CD4-positive, alpha-beta T cell treated with Interleukin-2 at 100 ng/mL for 4 hours (primary cell): ENCODE measurements at places on chromosomes 6 and 20.

DNA sequence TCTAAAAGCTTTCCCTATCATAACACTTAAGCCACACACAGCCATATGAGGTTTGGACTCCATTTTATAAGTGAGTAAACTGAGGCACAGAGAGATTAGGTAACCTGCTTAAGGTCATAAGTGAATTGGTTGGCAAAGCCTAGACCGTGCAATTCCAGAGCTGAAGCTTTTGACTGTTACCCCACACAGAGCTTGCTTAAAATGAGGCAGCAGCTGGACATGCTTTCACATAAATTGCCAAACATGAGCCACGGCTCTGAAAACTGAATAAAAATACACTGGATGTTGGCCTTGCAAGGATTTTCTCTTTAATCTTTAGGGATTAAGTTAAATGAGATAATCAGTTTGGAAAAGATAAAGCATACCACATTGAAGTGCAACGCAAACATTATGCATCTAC lies 2.5 kb downstream of the RIPOR2 start:
- no peak for DNase-seq

GRCh38 chr6:84892671-84893070 lies 128.3 kb upstream of the TBX18 start:
- DNase-seq = no peak

DNA sequence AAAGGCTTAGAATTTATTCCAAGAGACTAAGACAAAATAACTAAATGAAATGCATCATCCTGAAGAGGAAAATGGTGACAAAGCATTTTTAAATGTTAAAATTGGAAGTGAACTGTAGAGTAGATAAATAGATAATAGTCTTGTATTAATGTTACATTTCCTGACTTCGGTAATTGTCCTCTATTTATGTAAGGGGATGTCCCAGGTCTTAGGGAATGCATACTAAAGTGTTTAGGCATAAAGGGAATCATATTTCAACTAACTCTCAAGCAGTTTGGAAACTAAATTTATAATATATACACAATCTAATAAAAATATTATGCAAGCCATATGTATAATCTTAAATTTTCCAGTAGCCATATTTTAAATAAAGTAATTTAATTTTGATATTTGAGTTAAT lies 159.3 kb downstream of the WDR27 start:
- DNase-seq = no peak

DNA sequence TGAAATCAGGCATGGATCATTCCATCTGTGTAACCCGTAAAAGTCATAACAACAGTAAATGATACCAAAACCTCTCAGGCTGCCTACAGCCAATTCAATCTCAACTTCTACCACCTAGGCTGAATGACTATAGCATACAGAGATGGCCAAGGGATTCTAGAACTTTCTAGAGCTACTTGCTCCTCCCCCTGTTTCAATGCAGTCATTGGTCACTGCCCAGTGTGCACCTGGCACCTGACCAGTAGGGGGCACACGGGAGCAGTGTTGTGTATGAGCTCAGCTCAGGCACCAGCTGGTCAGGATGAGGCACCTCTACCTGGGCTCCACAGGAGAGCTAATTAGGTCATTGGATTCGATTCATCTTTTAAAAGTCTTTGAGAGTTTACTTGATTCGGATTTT lies 86.2 kb downstream of the PLEKHG1 start:
- peak; percentile 43 for DNase-seq

GRCh38 chr6:53523511-53524454 lies 21.1 kb downstream of the GCLC start:
- DNase-seq = no peak

DNA sequence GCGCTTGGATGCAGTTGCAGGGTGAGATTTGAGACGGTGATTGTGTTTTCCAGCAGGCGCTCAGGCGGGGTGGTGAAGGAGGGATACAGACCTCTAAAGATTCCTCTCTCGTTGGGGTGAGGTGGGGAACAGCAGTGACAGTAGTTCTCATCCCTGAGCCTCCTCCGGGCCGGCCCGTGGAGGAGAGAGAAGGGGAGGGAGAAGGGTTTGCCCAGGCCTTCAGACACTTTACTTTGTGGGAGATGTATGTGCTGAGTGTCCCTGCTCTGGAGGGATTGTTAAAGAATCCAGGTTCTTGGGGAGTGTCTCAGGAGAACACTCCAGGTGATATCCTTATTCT lies 41.0 kb downstream of the PSMB9 start:
- no peak for DNase-seq

- DNase-seq = peak; percentile 88
Observed at GRCh38 chr6:159098636-159099106, 53.9 kb upstream of the TAGAP start.

DNA sequence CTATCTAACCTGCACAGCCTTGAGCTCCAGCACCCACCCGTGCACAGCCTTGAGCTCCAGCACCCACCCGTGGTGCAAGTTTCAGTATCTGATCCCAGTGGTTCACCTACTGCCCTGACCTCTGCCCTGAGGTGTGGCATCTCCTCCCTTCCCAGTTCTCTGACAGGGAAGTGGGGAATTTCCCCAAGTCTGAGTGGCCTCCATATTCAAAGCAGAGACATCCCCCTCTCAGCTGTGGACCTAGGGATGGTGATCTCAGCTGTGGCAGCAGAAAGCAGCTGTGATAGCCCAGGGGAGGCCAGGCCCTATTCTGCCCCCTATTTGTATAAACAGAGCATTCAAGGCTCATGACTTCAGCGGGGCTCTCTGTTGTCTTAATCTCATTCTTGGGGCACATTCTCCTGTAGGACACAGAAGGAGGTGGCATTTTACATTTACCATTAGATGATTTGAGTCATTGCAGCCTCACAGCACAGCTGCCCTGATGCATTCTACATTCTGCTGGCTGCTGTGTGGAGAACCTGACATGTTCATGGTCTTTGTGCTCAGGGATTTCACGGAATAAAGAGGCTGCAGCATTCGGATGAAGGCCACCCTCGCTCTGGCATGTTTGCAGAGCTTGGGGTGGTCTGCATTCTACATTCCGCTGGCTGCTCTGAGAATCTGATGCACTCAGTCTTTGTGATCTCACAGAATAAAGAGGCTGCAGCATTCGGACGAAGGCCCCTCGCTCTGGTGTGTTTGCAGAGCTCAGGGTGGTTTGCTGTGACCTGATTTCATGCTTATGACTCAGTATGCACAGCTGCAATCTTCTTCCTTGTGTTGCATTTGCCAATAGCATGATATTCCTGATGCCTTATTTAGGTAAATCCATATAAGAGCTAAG lies 16.9 kb downstream of the GPR31 start:
- DNase-seq = no peak

DNA sequence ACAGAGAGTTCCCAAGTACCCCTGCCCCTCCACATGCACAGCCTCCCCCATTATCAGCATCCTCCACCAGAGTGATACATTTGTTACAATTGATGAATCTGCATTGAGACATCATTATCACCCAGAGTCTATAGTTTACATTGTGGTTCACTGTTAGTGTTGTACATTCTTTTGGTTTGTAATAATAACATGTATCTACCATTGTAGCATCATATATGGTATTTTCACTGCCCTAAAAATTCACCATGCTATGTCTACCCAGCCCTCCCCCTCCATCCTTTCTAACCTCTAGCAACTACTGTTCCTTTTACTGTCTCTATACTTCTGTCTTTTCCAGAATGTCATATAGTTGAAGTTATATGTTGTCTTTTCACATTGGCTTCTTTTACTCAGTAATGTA lies 273.9 kb upstream of the RNF217 start:
- no peak for DNase-seq

DNA sequence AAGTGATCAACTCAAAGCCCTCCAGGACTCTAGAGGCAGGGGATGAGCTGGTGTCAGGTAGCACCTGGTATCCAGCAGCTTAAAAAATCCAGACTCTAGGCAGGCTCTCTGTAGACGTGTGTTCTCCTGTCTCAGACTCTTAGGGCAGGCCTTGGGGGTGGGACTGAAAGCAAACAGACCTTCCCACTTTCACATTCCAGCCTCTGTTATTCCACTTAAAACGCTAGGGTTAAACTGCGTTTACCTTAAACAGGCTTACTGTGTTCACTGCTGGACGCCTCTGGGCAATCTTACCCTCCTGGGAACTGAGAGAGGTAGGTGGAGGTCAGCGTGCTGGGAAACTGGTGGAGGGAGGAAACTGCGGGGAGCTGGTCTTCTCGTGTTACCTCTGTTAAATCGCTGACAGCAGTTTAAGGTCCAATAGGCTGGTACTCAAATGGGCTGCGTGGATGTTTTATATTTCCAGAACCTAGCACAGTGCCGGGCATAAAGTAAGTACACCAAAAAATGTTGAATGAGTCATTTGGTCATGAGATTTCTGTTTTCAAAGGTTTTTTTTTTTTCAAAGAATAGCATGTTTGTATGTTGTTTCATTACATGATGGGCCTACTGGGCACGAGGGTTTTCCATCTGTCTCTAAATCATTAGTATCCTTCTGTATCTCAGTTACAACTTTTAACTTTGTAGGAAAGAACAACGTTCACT lies at the start of gene GCNT2:
Gene GCNT2, plus strand, starts transcription at position 248 of the 705 bp plus-strand sequence. CDS start 7,561 bp downstream, outside the sequence.
- DNase-seq = no peak

- no peak for DNase-seq
Observed at GRCh38 chr20:11411765-11412164, 505.9 kb upstream of the BTBD3 start.

- DNase-seq = no peak
Observed at GRCh38 chr6:72683797-72684196, 61.9 kb downstream of the KCNQ5 start.

DNA sequence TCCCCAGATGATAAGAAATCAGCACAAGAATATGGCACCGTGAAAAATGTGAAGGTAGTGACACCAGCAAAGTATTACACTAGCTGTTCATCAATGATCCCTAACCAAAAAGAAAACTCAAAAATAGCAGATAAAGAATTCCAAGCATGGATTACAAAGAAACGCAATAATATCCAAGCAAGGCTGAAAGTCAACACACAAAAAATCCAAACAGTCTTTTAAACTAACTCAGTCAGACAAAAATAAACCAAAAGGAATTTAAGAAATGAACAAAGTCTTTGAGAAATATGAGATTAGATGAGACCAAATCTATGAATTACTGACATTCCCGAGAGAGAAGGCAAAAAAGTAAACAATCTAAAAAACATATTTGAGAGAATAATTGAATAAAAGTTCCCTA lies 976.1 kb upstream of the MAP3K7 start:
- DNase-seq = no peak

DNA sequence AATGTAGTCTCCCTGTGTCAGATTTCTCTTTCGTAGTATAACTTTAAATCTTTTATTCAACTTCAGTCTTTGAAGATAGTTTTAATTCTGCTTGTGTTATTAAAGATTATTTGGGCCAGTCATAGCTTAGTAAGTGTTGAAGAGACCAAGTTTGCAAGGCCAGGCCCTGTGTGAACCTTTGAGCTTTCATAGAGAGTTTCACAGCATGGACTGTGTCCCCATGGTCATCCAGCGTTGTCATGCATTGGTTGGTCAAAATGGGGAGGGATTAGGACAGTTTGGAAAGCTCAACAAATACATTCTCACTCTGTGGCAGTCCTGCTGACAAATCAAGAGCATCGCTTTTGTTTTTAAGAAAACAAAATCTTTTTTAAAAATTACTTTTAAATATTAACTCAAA lies 74.6 kb upstream of the FAM83B start:
- no peak for DNase-seq

DNA sequence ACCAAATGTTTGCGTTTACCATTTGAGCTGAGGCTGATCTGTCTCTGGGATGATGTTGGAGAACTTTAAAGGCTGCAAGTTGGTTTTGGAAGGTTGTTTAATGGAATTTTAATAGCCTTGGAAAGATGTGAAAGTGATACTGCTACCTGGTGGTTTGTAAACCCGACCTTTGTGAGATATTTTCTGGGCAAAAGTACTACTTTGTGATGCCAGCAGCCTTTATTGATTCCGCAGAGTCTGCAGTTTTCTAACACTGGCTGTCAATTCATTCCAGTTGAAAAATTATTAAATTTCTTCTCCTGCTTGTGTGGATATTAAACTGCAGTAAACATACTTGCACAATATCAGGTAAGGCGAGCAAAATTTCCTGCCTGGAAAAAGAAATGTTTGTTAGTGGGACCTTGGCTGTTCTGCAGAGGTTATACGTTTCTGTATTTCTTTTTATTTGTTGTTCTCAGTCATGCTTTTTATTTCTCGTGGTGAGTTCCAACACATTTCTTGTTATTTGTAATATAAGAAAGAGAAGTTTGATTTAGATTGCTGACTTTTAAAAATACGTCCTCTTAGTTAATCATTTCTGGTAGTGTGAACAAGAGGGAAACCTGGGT lies 322.5 kb downstream of the CDKAL1 start:
- no peak for DNase-seq

GRCh38 chr6:1612974-1613306 lies 3.2 kb downstream of the FOXC1 start:
- no peak for DNase-seq

DNA sequence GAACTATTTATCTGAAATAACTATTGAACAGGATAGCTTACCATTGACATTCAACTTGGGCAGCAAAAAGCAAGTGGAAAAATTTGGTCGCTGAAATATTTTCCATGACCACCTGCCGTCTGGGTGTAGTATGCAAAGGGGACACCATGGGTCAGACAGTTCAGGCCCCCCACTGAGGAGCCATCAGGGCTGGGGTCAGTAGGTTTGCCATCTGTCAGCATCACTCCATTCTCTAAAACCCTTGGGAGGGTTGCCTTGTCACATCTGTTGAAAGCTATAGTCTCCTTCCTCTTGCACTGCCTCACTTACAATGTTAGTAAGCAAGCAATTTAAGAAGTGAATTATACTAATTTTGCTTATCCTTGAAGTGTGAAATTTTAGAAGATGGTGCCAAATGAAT lies 44.9 kb downstream of the NRN1 start:
- DNase-seq = no peak

DNA sequence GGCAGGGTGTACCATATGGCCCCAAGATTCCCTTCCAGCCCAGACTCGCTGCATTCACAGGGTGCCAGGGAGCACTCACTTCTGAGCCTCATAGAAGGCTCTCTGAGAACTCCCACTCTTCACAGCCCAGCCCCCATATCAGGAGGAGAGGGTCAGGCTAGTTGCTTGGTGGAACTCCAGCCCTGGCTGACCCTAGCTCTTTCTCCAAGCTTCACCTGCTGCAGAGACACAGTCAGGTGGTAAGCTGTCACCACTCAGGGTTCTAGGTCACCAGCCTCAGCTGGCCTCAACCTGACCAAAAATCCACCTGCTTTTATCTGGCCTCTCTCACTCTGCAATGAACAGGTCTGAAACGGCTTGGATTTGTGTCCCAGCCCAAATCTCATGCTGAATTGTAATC lies 162.7 kb upstream of the MLN start:
- DNase-seq = no peak

GRCh38 chr6:166417285-166417691 lies 34.5 kb upstream of the MPC1 start:
- peak; percentile 76 for DNase-seq

DNA sequence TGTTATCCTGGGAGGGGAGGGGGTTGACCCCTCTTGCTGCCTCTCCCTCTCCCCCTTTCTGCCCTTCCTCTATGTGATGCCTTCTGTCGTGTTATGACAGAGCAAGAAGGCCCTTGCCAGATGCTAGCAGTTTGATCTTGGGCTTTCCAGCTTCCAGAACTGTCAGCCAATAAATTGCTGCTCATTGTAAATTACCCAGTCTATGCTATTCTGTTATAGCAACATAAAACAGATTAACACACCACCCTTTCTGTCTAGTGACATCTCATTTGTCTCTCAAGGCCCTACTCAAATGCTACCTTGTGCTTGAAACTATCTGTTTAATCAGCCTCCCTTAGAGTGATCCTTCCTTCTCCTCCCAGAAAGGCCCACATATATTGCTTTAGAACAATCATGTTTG lies 16.4 kb upstream of the MAP3K4 start:
- DNase-seq = no peak

- no peak for DNase-seq
Observed at GRCh38 chr6:43799551-43800297, 29.7 kb downstream of the VEGFA start.
